ENCODE measurements at places on chromosomes 3 and 15.

- no peak for DNase-seq
These were observed 16.0 kb downstream of the NR2F2 start for GRCh38 chr15:96346409-96346970.

- DNase-seq: no peak
These were observed 320.9 kb upstream of the ONECUT1 start for GRCh38 chr15:53110999-53111398.

- no peak for DNase-seq
These were observed 1.2 kb downstream of the TBL1XR1 start for GRCh38 chr3:177196008-177196455.

GRCh38 chr15:80996247-80996646 lies 4.5 kb upstream of the TLNRD1 start:
- DNase-seq: no peak

DNA sequence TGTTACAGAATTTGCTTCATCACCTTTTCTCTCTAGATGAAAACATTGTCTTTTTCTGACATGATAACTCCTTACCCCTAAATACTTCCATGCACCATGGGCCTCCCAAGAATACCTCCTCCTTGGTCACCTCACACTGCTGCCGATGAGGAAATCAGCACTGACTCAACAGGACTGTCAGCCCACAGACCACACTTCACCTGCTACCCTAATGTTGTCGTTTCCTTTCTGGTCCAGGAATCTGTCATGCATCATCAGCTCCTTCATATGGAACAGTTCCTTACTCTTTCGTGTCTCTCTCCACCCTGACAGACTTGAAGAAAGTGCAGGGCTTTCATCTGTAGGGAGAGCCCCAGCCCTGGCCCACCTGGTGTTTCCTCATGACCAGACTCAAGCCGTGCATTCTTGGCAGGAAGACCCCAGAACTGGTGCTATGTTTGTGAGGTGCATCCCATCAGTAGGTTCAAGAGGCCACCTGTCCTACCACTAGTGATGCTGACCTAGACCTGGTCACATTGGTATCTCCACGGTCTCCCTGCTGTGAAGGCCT lies 41.1 kb upstream of the PLXNA1 start:
- no peak for DNase-seq

DNA sequence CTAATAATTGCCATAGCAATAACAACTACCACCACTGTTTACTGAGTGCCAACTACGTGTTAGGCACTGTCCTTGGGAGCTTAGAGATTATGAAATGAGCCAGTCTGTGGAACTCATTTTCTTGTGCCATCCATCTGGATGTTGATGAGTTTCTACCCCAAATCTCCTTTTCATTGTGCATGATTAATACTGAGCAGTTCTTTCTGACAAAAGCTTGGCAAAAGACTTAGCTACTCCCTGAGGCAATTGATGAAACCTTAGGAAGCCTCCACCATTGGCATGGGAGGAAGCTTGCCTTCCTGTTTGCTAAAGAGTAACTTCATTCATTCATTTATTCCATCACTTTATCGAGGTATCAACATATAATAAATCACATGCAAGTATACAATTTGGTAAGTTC lies 39.8 kb downstream of the PRICKLE2 start:
- no peak for DNase-seq

GRCh38 chr15:38904298-38904697 lies 339.7 kb upstream of the RASGRP1 start:
- DNase-seq: no peak

DNA sequence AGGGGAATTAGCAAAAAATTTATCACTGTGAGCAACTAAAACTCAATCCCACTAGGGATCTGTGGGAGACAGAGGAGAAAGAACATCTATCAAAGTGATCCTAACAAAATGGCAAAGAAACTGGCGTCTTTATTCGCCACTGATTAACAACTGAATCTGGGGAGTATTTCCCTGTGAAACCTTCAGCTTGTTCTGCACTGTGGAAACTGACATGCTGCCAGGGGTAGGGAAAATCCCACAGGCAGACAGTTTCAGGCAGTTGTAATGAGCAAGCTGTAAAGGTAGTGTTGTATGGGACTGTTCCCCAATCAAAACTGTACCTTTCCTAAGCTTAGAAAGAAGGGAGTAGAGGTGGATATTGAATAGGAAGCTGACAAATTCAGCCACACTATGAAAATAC lies 611.7 kb downstream of the VGLL3 start:
- DNase-seq: no peak

- no peak for DNase-seq
These were observed 73.8 kb upstream of the HEG1 start for GRCh38 chr3:125129512-125129997.

- DNase-seq: no peak
These were observed 67.3 kb downstream of the PPARG start for GRCh38 chr3:12356175-12356574.

- no peak for DNase-seq
These were observed 38.9 kb downstream of the DHX30 start for GRCh38 chr3:47841786-47842349.

DNA sequence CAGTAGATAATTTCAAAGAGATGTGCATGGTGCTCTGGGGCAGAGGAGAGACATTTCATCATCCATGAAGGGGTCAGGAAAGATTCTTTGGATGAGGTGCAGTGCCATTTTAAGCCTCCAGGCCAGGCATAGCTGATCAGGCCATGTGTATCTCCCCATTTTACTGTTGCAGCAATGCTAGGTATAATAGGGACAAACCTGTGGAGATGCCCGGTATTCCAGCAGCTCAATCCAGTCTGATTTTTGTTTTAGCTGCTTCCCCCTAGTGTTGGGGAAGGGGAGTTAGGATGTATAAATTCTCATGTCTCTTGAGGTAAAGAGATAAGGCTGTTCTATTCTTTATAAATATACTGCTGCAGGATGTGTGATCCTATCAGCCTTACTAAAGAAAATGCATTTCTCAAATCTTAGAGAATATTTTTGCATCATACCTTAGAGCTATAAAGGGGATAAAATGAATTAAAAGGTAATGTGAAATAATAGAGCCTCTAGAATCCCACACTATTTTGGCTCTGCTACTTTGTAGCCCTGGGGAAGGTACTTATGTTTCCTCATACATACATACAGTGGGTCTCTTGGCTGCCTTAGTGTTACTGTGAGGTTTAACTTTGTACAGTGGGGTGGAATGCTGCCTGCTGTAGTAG lies 5.2 kb downstream of the CDV3 start:
- DNase-seq: no peak

DNA sequence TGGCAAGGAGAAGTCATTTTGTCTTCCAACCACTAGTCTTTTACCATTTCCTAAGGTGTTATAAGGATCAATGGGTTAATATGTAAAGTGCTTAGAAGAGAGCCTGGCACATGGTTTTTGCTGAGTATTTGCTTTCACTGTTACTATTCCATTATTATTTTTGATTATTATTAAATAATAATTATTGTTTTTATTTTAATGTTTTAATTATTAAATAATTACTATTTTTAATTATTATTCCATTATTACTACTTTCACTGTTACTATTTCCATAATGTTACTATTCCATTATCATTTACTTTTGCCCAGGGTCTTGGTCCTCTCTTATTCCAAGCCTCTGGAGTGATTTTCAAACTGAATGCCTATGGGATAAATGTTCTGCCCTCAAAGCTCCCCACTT lies 48.5 kb downstream of the FSTL1 start:
- DNase-seq: no peak
